Substantia nigra (tissue), 51 donors: ENCODE measurements at places on chromosomes 1 and 21.
A peak's percentile ranks its signal among the peaks of the same experiment; 100 is the strongest.

DNA sequence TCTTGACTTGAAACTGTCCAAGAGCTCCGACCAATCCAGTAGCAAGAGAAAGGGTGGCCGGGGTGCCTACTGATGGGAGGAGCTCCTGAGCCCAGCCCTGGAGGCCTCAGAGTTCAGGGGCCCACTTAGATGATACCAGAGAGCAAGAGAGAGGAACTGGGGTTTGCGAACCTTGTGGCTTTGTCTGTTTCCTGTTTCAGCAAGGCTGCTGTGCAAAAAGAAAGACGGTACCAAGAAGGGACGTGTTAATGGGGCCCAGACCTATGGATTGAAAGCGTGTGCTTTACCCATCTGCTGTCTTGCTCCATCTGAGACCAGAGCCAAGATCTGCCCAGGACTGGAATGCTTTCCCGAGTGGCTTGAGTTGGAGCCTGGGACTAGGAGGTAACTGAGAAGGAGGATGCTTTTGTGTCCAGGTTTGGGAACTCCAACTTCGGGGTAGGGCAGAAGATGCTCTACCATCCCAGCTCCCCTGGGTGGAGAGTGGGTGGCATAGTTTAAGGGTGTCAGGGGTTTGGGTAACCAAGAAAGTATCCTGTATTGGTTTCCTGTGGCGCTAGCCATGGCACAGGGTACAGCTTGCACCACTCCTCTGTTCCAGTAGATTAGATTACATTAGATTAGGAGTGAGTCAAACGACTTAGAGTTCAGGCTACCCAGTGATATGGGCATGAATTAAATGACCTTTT, at the start of gene TRAF3IP3:
TRAF3IP3 (plus strand) TSS at position 128 of the 689 bp plus-strand sequence. CDS start 3,987 bp downstream, outside the sequence.
- DNase-seq: no peak

- no peak for DNase-seq
Measured at GRCh38 chr1:232084584-232085223, 458.1 kb downstream of the DISC1 start.

- no peak for DNase-seq
Measured at GRCh38 chr1:78224861-78225552, 179.2 kb downstream of the GIPC2 start.

GRCh38 chr1:152162792-152163463, 3.9 kb upstream of the RPTN start:
- DNase-seq: no peak

DNA sequence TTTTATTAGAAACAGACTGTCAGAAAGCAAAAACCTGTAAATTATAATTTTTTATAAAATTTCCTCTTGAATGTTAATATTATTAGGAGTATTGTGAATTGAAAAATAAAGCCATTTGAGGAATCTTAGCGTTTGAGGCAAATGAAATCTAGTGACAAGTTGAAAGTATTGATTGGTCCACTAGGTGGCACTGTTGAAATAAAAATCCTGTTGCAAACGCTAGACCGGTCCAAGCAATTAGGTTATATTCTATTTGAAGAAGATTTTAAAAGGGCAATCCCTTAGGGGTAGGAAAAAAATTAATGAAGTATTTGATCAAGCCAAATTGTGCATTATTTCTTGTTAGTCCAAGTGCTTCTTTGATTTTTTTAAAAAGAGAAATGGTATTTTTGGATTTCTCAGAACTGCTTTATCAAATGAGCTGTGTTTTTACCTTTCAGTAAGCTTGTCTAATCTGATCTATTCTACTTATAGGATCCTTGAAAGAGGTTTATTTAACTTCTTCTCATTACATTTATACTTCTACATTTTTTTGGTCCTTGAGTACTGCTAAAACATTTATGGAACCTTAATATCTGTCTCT, 57.7 kb downstream of the ATG4C start:
- DNase-seq: peak; percentile 31

DNA sequence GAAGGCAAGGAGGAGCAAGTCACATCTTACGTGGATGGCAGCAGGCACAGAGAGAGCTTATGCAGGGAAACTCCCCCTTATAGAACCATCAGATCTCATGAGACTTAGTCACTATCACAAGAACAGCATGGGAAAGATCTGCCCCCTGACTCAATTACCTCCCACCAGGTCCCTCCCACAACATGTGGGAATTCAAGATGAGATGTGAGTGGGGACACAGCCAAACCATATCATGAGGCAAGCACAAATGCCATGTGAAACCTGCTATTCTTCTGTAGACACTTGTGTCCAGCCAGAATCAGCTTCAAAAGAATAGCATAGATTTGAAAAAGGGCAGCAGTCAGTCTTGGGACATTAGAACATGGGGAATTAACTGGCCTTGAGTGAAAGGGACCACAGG, 32.2 kb upstream of the UBE2U start:
- DNase-seq: no peak

- no peak for DNase-seq
Measured at GRCh38 chr1:16258591-16259135, 21.7 kb upstream of the CPLANE2 start.

- DNase-seq: no peak
Measured at GRCh38 chr1:68497358-68497698, 446 bp upstream of the DEPDC1 start.

GRCh38 chr1:79877086-79877485, 870.6 kb upstream of the ADGRL4 start:
- DNase-seq: no peak

DNA sequence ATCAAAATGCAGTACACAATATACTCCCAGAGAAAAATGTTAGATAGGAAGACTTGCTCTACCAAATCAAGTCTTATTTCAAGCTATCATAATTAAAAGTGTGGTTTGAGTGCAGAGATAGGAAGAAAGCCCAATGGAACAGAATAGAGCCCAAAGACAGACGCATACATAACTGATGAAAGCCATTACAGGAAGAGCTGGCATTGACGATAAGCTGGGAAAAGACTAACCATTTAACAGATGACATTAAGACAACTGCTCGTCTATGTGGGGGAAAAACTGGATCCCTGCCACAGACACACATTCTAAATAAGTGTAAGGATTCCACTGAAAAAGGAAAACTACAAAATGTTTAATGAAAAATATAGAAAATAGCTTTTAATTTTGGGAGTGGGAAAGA, 85.5 kb downstream of the NGF start:
- DNase-seq: no peak

- no peak for DNase-seq
Measured at GRCh38 chr1:199868777-199869176, 158.7 kb upstream of the NR5A2 start.

GRCh38 chr21:42672699-42673458, 19.5 kb downstream of the PDE9A start:
- DNase-seq: no peak

GRCh38 chr1:21280011-21280471, 10.2 kb downstream of the ECE1 start:
- DNase-seq: no peak

DNA sequence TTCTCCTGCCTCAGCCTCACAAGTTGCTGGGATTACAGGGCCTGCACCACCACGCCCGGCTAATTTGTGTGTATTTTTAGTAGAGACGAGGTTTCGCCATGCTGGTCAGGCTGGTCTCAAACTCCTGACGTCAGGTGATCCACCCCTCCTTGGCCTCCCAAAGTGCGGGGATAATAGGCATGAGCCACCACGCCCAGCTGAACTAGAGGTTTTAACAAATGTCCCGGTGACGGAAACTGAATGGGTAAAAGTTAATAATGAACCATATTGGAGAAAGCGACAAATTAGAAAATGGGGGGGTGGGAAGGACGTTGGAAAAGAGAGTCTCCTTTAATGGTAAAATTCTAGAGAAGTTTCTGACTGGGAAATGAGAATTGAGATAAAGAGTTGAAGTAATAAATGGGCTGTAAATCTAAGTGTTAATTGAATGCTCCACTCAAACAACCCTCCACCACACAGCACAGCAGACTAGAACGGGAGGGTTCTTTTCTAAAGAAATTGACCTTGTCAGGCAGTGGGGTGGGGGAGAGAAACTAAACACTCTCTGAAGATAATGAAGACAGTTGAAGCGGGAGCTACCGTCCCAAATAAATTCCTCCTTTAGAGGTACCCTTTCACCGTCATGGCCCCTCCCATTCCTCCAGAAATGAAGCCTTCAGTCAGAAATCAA, 46.9 kb upstream of the PUM1 start:
- no peak for DNase-seq

DNA sequence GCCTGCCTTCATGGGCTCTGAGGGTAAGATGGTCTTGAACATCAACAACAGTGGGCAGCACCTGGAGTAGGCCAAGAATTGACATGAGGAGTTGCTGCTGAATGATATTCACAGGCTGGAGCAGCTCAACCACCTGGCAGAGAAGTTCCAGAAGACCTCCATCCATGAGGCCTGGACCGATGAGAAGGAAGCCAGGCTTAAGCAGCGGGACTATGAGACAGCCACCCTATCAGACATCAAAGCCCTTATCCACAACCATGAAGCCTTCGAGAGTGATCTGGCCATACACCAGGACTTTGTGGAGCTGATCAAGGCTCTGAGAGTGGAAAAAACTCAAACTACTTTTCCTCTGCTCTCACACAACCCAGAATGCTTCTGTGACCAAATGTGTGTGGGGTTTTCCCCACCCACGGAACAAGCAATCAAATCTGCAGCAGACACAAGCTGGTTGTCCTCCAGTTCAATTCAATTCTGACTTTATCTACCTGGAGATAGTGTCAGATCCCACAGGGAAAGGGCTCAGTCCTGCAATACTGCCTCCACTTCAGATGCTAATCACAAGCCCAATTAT, 12.1 kb upstream of the EPHA10 start:
- no peak for DNase-seq

DNA sequence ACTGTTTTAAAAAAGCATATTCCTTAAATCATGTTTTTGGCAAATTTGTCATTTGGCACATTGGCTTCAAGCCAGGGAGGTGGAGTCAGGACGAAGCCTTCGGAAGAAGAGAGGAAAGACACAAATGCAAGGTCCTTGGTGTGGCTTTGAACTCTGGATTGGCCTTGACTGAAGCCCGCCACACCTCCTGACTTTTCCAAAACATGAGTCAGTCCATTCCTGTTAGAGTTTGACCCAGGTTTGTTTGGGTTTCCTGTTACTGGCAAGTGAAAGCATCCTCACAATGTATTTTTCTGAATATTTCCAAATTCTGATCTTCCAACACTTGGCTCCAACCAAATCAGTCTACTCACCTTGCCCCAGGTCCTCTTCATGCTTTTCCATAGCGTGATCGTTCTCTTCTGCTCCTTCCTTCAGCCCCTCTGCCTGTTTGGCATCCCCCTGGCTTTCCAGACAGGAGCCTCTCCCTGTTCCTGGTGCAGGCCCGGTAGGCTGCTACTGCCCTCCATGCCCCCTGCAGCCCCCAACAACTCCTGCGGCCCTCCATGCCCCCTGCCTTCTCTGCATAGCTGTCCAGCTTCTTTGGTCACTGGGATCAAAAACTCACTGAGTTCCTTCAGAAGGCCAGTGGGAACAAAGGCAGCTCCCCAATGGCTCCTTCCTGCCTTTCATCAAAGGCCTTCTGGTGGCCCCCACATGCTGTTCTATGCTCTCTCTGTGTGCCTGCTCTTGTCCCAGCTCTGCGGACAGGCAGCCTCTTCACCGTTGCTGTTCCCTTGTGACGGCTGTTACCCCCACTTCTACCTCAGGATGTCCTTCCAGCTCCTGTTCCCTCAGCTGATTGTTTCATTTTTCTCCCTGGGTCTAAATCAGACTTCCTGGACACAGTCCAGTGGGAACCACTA, 30.4 kb upstream of the SLC30A1 start:
- DNase-seq: no peak

DNA sequence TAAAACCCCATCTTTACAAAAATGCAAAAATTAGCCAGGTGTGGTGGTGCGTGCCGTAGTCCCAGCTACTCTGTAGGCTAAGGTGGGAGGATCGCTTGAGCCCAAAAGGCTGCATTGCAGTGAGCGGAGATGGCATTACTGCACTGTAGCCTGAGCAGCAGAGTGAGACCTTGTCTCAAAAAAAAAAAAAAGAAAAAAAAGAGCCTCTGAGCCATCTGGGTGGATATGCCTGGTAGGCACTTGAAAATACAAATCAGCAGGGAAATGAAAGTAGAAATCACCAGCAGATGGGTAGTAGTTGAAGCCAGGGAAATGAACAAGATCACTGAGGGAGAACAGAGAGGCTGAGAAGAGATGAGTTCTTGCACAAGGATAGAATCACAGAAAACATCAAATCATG, 131.0 kb upstream of the HMCN1 start:
- DNase-seq: no peak

DNA sequence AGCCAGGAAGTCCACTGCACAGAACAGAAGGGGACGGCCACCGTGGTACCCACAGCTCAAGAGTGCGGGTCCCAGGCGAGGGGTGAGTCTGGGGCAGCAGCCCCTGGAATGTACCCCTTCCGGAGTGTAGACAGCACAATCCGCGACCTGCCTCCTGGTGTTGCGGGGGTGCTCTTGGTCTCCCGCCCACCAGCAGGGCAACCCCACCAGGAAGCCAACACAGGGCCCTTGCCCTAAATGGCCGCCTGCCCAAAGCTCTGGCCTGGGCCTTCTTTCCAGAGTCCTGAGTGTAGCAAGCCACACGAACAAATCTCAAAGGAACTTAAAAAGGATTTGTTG, 1.1 kb upstream of the SLC19A1 start:
- peak; percentile 65 for DNase-seq

GRCh38 chr1:46183926-46184557, 7.8 kb upstream of the P3R3URF start:
- no peak for DNase-seq

DNA sequence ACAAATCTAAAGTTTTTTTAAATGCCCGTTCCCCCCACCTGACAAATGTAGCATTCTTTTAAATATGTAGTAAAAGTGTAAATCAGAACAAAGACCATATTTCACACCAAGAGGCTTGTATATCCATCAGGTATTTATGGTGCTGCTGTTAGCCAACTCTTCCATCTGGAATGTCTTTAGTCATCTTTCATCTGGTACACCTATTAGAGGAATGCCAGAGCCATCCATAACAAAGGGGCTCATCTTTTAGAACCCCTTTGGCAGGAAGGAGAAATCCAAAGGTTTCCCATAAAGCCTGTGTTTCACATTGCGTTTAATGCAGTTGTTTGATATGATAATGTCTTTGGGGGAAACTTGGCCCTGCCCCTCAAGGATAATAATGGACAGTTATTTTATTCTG, 79.3 kb upstream of the C1orf87 start:
- no peak for DNase-seq

DNA sequence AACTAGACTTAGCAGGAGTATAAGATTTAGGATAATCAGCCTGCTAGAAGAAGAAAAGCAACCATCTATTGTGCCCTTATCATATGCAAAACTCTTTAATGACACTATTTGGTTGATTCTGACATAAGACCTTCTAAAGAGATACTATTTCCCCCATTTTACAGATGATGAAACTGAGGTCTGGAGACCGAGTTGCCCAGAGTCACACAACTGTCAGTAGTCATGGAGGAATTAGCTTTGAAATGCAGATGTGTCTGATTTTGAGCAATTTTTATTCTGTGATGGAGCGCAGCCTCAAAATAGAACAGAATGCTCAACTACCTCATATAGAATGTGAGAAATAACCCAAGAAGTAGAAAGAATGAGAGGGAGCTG, 69.0 kb downstream of the CD58 start:
- DNase-seq: no peak
